Vagina (tissue), 2 donors: ENCODE measurements at places on chromosomes 1 and 21. TPM values are rescaled to one million over a fixed set of nuclear protein-coding genes. Genes with fewer than 3 reads are reported as not detected.

- DNase-seq = no peak
Observed at GRCh38 chr21:31191553-31191952, 152.5 kb downstream of the TIAM1 start.

- no peak for DNase-seq
Observed at GRCh38 chr1:113928187-113928930, 765 bp upstream of the HIPK1 start.

- DNase-seq = no peak
Observed at GRCh38 chr1:108742253-108742652, 4.2 kb upstream of the STXBP3 start.

GRCh38 chr1:225319871-225320270 is 108.0 kb downstream of the LBR start:
- DNase-seq = no peak

DNA sequence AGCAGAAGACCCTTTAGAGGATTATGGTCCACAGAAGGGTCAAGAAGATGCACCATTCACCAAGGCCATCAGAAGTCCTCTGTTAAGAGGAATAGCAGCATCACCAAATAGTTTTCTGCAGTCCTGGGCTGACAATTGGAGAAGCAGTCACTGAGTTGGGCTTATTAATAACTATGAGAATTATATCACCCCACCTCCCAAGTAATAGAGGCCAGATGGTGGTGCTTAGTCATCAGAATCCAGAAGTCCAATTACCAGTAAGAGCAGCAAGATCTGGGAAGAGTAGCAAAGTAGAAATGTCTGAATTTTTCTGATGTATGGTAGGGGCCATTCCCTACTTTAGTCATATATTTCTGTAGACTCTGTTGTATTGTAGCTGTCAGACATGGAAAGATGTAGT is 6.1 kb upstream of the PSMA5 start:
- no peak for DNase-seq

DNA sequence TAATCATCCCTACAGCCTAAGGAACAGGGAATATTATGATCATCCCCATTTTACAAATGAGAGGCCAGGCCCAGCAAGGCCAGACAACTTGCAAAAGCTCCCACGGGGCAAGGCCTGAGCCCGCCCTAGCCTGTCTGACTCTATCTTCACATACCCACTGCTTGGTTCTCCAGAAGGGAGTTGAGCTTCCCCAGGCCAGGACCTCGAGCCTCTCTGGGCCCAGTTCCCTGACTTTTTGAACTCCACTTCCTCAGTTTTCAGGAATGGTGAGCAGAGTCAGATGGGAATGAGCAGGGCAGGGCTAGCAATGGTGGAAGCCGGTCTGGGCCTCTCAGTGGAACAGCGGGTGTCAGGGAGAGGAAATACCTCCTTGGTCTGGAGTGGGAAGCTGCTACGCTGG is 39.3 kb downstream of the CACNA1S start:
- no peak for DNase-seq

DNA sequence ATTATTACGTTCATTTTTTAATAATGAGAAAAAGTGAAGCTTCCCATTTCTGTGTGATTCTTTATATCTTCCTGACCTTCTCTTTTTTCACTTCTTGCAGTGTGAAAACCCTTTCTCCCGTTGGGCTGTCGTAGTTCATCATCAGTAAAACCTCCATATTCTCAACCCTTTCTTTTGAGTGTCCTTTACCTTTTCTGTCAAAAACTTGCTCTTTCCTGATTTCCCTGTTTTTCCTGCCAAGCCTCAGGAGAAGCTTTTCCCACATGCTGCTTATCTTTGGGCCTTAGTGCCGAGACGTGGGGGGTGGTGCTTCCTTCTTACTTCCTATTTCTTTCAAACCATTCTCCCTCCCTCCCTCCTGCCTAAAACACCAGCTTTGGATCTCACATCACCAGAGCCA is 46.1 kb downstream of the UCK2 start:
- no peak for DNase-seq

DNA sequence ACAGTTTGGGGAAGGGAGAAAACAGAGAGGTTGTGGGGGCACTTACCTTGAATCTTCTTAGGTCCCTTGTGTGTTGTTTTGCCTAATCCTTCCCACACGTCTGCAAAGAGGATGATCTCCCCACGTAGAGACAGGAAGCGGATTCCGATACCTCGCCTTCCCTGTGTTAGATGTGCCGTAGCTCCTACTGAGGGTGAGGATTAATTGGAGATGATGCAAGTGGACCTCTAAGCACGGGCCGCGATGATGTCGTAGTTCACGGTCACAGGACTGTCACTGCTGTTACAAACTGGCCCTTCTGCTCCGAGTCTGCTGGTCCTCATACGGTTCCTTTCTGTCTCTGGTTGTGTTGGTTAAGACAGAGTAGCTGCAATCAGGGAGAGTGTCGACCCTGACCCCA is 27.7 kb downstream of the GALNT2 start:
- no peak for DNase-seq

DNA sequence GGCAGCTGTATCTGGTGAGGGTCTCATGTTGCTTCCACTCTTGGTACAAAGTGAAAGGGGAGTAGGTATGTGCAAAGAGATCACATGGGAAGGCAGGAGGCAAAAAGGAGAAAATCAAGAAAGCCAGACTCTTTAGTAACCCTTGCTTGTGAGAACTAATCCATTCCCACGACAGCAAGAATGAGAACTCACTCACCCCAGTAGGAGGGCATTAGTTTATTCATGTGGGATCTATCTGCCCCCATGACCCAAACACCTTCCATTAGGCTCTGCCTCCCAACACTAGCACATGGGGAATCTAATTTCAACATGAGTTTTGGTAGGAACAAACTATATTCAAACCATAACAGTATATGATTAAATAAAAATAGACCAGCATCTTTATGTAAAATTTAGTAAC is 57.6 kb downstream of the ZNHIT6 start:
- DNase-seq = no peak

Gene S100A7
- 36.6 TPM for total RNA-seq

Gene HHAT
- total RNA-seq = 11.8 TPM

Gene IL20
- not detected for total RNA-seq

Gene SPRR2G
- total RNA-seq = not detected

Gene FNDC5
- 4.7 TPM for total RNA-seq

Gene MEX3A
- 1.2 TPM for total RNA-seq
